ENCODE measurements at places on chromosomes 16 and 17.
A peak's percentile ranks its signal among the peaks of the same experiment; 100 is the strongest.

DNA sequence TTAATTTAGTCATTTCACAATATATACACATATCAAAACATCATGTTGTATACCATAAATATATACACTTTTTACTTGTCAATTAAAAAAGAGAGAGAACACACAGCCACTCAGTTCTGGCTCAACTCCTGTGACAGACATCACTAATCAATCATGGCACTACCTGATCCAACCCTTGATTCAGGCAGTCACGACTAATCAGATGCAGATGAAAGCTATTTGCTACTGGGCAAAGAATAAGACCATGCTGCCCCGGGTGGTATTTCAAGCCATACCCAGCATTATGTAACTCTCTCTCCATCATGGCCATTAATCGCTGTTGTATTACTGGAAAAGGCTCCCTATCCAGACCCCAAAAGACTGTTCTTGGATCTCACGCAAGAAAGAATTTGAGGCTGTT is 345.7 kb downstream of the HAPSTR1 start:
- no peak for DNase-seq

GRCh38 chr17:82447876-82448275 is 2.7 kb downstream of the CYBC1 start:
- no peak for DNase-seq

DNA sequence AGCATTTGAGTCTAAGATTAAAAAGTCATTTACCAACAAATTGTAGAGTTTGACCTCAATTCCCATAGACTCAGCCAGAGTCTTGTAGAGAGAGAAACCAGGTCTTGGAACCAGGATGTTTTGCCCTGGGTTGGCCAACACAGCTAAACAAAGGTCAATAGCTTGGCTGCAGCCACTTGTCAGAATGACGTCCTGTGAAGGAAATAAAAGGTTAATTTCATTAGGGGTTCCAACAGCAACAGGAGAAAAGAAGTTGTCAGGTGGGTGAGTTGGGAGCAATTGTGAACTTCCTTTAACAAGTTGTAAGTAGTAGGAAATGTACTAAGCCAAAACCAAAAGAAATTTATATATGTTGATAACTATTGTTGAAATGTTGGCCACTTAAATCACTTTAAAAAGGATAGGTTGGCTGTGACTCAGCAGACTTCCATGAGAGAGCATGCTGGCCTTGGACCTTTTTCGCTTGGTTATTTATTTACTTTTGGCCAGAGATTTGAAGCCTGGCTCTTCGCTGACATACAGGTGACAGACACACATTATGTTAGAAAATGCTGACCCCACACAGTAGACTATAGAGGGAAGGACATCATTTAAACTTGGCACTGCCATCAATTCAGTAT is 4.3 kb downstream of the TAT start:
- DNase-seq = no peak

DNA sequence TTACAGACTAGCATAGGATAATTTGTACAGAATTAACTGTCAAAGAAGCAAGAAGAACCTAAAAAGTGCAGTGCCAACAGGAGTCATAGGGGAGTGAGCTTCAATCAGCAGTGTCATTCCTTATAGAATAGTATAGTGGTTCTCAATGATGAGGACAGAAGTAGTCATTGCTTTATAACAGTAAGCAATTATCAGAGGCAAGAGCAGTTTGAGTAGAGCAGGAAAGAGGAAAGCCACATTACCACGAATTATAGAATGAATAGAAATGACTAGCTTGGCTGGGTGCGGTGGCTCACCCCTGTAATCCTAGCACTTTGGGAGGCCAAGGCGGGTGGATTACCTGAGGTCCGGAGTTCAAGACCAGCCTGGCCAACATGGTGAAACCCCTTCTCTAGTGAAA is 209.7 kb upstream of the TBX2 start:
- DNase-seq = no peak

DNA sequence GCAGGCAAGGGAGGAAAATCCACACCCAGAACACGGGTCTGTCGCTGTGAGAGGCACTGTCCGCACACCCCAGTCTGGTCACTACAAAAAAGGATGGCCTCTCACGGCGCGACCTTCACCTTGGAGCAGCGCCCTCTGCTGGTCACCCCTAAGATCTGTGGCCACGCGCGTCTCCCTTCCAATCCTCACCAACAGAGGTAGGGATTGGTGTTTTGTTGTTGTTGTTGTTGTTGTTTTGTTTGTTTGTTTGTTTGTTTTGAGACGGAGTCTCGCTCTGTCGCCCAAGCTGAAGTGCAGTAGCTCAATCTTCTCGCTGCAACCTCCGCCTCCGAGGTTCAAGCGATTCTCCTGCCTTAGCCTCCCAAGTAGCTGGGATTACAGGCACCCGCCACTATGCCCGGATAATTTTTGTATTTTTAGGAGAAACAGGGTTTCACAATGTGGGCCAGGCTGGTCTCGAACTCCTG is 15.0 kb upstream of the C17orf58 start:
- peak; percentile 32 for DNase-seq

DNA sequence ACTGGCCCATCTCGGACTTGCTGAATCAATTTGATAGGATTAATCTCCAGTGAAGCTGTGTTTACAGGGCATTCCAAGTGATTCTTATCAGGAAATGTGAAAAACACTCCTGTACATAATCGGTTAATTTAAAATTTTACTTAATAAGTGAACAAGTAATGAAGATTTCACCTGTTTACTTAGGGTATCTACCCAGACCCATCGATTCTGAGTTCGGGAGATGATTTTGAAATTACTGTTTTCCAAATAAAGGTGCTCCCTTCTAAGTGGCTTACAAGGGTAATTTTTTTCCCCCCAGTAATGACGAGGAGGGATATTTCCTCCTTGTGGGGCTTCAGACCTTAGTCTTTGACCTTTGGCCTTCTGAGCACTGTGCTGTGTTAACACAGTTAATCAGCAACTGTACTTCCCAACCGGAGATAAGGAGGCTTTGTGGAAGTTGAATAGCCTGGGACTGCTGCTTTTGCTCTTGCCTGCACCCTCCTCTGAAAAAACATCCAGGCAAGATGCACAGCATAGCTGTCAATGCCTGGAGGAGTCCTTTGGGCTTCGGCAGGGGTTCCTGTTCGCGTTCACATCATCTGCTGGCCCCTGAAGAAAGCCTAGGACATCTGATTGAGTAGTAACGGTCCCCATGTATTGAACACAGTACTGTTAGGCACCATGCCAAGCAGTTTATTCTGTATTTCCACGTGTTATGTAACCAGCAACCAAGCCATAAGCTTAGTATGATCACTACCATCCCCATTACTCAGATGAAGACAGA is 1.8 kb downstream of the FAHD1 start:
- no peak for DNase-seq

DNA sequence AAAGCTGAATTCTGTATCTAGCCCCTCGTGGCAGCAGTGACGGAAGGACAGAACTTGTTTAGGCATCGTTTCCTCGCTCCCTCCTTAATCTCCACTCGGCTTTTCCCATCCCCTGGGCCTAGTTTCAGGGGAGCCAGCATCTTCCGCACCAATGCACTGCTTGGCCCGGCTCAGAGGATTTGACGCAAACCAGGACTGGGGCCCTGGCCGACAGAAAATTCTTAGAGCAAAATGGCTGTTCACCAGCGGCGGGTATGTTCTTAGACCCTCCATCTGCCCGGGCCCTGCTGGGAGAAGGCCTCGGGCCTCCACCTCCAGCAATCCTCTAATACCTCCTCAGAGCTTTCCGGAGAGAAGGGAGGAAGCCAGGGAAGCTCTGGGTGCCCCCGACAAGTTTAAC is 54.6 kb downstream of the TBC1D16 start:
- DNase-seq = no peak

GRCh38 chr16:66287926-66288325 is 78.6 kb upstream of the CDH5 start:
- DNase-seq = no peak

GRCh38 chr16:79278506-79278905 is 322.0 kb downstream of the MAF start:
- no peak for DNase-seq

- no peak for DNase-seq
Measured at GRCh38 chr16:27403601-27403992, 1.6 kb downstream of the IL21R start.

GRCh38 chr16:66588981-66589713 is 9.9 kb downstream of the CMTM2 start:
- no peak for DNase-seq

GRCh38 chr16:23515881-23516280 is 5.6 kb upstream of the GGA2 start:
- no peak for DNase-seq

DNA sequence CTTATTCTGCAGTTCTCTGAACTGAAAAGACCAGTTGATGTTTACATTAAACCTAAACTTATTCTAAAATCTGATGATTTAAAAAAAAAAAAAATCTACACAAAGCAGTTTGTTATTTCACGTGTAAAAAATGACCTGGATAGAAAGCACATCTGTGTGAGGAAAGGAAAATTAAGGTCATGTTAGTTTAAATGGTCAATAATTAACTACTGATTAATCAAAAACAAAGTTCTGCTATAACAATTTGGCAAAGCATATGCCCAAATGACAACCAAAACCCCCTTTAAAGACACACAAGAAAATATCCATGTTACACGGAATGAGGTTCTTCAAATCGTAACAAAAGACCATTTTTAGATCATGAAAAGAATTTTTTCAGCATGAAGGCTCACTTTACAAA is 30.4 kb downstream of the CACNG1 start:
- DNase-seq = no peak

GRCh38 chr16:53071748-53072301 is 17.0 kb downstream of the CHD9 start:
- peak; percentile 77 for DNase-seq

DNA sequence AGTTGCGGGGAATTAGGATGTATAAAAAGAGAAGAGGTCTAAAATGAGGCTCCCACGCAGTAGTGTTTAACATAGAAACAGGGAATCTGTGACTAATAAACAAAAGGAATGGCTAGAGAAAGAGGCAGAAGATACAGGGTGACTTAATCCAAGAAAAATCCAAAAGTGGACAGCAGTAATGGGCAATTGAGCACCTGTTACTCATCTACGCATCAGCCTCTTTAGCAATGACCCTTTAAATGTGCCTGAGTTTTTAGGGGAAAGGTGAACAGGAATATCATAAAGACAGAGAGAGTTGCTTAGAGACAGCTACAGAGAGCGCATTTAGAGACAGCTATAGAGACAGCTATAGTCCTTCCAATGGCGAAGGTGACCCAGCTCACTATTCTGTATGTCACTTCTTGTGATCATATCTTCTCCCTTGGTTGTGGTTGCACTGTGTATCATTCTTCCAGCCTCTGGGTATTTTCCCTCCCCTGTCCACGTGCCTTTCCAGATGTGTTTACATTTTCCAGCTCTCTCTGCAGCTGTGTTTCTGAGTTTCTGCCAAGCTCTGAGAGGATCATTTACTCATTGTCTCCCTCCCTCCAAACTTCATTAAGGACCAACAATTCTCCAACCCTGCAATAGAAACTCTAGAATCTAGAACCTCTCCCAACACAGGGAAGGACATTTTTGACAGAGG is 61.5 kb downstream of the MYOCD start:
- DNase-seq = no peak

DNA sequence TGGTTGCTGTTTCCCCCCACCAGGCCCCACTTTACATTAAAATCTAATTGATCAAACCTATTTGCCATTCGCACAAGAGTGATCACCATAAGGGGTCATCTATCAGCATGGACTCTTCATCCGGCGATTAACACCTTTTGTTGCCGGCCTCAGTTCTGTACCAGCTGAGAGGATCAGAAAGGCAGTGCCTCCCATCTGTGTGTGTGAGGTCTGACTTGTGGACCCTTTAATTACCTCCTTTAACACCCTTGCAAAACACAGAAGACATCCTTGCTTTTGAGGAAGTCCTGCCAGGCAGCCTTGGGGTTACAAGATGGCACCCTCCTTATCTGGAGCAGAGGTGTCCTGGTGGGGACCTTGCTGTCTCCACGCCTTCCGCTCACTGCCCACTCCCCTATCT is 77.2 kb upstream of the IRX3 start:
- no peak for DNase-seq

- DNase-seq = no peak
Measured at GRCh38 chr16:11530171-11530940, 56.4 kb downstream of the LITAF start.

DNA sequence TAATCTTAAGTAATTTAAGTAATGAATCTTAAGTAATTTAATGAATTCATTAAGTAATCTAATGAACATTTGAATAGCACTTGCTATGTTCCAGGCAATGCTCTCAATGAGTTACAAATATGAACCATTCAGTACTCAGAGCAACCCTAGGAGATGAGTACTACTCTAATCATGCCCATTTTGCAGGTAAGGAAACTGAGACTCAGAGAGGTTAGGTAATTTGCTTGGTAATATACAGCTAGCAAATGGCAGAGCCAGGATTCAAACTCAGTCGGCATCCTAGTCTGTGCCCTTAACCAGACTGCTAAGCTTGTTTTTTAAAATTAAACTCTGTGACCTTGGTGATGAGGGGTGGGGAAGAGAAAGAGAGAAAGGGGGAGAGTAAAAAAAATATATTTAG is 25.6 kb downstream of the ACSM1 start:
- no peak for DNase-seq

DNA sequence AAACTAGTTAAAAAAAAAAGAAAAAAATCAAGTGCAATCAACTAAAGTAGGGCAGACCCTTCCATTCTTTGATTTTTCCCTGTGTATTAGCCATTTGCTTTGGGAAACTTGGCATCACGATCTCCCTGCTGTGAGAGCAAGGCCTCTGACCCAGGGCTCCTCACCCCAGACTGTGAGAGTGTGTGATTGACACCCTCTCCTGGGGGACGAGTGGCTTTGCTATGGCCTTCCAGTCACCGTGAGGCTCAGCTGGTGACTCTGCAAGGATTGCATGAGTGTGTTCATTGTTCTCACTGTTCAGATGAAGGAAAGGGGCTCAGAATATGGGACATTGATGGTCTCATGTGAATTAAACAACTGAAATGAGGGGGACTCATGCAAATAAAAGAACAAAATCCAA is 69.0 kb upstream of the BCAR1 start:
- no peak for DNase-seq

GRCh38 chr16:87580855-87581261 is 21.4 kb upstream of the JPH3 start:
- no peak for DNase-seq

DNA sequence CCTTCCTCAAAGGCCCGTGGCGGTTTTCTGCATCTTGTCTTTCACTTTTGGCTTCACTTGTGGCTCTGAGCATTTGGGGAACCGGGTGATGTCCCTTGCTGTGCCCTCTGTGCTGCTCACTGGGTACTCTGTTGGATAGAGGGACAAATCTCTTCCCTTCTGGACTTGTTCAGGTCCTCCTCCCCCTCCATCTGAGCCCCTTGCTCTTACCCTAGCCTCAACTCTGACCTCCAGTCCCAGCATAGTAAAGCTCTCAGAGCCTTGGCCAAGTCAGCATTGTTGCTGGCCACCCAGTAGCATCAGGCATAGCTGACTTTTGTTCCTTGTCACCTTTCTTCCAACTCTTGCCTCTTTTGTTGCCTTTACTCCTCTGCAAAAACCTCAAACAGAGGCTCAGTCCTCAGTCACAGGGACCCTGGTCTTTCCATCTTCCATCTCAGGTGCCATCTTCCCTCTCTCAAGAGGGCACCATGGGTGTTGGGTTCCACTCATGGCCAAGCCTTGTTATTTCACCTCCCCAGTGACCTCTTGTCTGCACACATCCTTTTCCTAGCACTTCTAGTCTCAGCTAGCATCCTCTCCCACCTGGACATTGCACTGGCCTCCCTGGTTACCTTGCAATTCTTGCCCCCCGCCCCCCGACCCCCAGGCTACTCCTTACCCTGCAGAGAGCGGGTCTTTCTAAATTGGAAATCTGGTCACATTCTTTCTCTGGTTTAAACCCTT is 393 bp upstream of the PSMB10 start:
- DNase-seq = no peak

GRCh38 chr17:78808163-78808562 is 26.1 kb upstream of the CYTH1 start:
- no peak for DNase-seq

- no peak for DNase-seq
Measured at GRCh38 chr17:64161380-64162176, 31.6 kb upstream of the ERN1 start.
